AG08396 (cell line): ENCODE measurements at places on chromosomes 7 and 10.
A peak's percentile ranks its signal among the peaks of the same experiment; 100 is the strongest.

GRCh38 chr7:77455321-77455720, 39.2 kb upstream of the GSAP start:
- peak; percentile 80 for DNase-seq

GRCh38 chr7:17140406-17140805, 158.0 kb upstream of the AHR start:
- DNase-seq: no peak

DNA sequence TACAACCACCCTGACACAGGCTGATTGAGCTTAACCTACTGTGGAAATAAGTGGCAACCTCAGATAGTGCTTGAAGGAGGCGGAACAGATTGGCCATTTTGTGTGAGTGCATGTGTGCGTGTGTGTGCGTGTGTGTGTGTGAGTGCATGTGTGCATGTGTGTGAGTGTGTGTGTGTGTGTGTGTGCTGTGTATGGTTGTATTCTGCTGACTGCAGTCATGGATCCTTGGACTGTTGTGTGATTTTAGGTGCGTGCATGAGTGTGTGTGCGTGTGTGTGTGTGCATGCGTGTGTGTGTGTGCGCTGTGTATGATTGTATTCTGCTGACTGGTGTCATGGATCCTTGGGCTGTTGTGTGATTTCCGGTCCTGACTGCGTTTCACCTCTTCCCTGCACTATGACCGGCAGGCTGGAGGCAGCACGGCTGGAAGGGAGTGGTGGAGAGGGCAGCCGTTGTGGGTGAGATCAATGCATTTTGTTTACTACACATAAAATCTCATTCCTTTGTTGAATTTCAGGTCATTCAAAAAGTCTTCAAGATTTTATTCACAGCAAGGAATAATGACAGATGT, 6.3 kb downstream of the IQCE start:
- no peak for DNase-seq

DNA sequence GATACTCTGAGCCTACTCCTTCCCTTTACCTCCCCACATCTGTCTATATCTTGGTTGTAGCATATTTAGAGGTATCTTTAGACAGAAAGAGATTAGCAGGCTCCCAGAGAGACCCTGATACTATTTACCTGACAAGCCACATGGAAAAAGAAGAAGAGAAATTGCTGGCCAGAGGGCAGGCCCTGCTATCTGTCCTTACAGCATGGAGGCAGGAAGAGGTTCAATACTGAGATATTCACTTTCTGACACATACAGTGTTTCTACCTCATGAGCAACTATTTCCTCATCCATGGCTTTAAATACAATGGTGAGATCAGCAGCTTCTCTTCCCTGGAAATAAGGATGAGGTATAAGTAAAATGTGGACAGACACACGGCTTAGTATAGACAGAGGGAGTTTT, 33.9 kb upstream of the TSPAN13 start:
- DNase-seq: no peak

- DNase-seq: no peak
Observed at GRCh38 chr7:155007947-155008346, 5.0 kb upstream of the PAXIP1 start.
